Stimulated activated CD4-positive, alpha-beta T cell treated with anti-CD3 and anti-CD28 coated beads, Interleukin-1b, Interleukin-23, amount 100 ng/mL, for 1 hour (primary cell): ENCODE measurements at places on chromosomes 7 and 10.

DNA sequence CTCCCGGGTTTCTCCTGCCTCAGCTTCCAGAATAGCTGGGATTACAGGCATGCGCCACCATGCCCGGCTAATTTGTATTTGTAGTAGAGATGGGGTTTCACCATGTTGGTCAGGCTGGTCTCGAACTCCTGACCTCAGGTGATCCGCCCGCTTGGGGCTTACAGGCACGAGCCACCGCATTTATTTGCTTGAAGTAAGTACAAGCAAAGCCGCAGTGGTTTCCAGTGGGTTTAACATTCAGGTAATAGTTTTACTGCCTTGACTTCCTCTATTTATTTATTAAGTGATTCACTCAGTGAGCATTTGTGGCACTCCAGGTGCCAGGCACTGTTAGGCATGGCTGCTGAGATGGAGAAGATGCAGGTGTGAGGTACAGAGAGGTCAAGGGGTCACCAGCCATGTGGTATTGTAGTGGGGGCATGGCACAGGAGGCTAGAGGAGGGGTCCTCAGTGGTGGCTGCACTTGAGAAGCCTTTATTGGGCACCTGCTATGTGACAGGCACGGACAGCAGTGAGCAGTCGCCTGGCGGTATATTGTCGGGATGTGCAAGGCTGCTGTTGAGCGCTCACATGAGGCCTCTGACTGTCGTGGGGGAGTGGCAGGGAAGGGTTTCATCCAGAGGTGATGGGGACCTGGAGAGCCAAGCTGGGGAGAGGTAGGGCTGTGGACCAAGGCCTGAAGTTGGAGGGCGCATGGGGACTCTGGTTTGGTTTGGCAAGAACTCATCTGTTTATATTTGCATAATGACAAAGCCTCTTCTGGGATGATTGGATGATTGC lies 54.9 kb downstream of the DOCK1 start:
- DNase-seq: no peak

DNA sequence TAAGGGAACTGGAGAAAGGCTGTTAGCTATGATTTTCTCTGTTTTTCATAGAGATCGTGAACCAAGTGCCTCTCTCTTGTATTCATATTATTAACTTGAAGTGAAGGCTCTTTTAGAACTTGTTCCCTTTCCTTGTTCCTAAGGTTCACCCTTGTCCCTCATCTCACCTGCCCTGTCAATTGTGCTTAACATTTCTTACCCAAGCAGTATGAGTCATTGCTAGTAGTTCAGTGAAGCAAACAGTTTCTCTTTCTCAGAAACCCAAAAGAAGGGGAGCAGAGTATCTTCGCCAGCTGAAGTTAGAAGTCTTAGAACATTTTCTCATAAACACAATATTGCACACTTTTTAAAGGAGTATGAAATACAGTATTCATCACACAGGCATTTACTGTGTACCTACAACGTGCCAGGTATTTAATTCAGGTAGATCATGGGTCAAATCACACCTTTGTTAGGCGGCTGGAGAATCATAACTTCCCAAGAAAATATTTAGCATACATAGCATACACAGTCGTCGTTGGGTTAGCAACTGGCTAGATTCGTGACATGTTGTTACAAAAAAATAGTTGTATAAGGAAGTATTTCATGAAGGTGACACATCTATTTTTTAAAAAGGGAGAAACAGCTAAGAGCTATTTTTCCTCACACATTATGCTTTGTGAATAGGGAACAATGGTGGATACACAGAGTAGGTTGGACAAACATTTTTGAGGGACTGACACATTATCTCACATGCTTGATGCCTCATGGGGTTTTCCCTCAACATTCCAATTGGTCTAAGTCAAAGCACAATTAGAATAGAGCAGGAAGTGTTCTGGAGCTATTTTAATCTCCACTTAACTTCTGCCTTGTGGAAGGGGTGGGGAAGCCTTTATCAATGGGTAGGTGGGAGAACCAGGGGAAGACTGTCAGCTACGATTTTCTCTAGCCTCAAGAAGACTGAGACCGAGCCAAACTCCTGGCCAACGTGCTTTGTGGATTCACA lies 13.2 kb downstream of the HDAC9 start:
- no peak for DNase-seq

DNA sequence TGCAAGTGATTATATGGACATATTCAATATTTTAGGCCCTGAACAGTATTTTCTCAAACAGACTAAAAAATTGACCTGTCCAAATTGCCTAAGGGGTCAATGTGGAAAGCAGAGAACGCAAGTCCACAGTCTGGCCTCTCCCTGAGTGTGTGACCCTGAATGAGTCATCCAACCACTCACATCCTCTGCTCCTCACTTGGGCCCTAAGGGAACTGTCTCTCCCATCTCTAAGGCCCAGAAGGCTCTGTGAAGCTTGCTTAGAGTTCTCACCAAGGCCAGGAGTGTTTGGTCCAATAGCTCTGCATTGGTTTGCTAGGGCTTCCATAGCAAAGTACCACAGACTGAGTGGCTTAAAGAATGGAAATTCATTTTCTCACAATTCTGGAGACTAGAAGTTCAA lies 155.1 kb downstream of the LSM5 start:
- no peak for DNase-seq

DNA sequence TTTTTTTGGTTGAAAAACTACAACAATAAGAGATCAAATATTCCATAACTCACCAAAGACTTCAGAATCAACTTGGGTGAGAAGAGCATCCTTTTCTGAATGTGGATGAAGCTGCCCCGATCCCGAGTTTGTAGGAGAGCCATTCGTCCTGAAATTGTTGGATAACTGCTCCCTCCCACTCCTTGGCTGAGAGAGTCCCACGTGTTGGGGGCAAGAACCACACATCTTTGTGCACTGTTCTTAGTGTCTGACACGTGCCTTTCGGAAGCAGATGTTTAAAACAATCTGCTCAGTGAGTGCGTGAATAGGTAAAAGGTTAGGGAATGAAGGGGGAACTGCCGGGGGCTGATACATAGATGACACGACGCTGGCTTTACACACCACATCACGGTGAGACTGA lies 575.7 kb downstream of the PTPRN2 start:
- no peak for DNase-seq

- DNase-seq: no peak
Observed at GRCh38 chr10:4802711-4803487, 23.1 kb upstream of the AKR1E2 start.

GRCh38 chr10:43879742-43880141 lies 231.1 kb upstream of the ZNF32 start:
- DNase-seq: no peak
